Large intestine (tissue), 12 donors: ENCODE measurements at places on chromosomes 12 and 14. TPM values are rescaled to one million over a fixed set of nuclear protein-coding genes. Genes with fewer than 3 reads are reported as not detected.

The IGF1 gene
- polyA plus RNA-seq: 5.4 TPM

The SMOC1 gene
- 0.85 TPM for polyA plus RNA-seq

The C14orf39 gene
- polyA plus RNA-seq: 0.22 TPM

The PTMS gene
- polyA plus RNA-seq: 242 TPM

The SLC2A3 gene
- 26.7 TPM for polyA plus RNA-seq

The PTPRQ gene
- polyA plus RNA-seq: 1.1 TPM

The PITPNM2 gene
- polyA plus RNA-seq: 7.8 TPM

The ZNF740 gene
- polyA plus RNA-seq: 23.7 TPM

The WNT1 gene
- not detected for polyA plus RNA-seq

The C12orf56 gene
- polyA plus RNA-seq: 0.22 TPM

The PLA2G1B gene
- 0.79 TPM for polyA plus RNA-seq

DNA sequence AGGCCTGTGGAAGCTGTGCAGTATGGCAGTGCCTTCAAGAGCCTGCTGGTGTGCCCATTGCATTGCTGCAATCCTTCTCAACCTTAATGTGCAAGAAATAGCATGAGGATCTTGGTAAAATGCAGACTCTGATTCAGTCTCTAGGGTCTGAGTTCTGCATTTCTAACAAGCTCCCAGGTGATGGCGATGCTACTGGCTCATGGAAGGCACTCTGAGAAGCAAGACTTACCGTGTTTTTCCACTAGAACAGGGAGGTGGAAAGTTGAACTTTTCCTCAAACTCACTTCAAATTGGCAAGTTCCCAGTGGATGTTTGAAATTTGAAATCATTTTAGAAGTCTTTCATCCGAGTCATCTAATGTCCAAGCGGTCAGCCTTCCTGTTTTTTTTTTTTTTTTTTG lies 55.5 kb downstream of the MYRFL start:
- no peaks in the 10 kb centered on the region for H3K4me1 ChIP-seq
- no peak for DNase-seq
- no peak overlapping the region for H3K27ac ChIP-seq
- no peak overlapping the region for H3K4me3 ChIP-seq
- H3K36me3 ChIP-seq: peaks cover 11% of the 10 kb centered on the region

DNA sequence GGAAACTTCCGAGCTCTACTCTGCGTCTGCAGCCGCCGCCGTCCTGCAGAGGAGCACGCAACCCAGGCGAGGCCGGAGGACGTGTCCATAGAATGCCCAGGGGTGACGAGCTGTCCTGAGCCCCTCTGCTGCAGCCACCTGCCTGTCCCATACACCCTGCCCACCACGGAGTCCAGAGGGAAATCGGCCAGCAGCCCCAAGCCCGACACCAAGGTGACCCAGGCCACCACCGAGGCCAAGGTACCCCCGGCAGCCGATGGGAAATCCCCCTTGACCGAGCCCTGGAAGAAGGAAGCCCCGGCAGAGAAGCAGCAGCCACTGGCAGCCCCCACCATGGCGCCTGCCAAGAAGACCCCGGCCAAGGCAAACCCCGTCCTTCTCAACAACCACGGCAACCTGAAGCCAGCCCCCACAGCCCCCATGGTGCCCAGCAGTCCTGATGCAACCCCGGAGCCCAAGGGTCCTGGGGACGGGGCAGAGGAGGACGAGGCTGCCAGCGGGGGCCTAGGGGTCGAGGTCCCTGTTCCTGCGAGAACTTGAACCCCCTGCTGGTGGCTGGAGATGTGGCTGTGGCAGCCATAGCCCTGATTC lies 128.7 kb upstream of the C14orf180 start:
- DNase-seq: no peak
- no peak overlapping the region for H3K4me3 ChIP-seq
- no peak overlapping the region for H3K27ac ChIP-seq
- peaks cover 4% of the 10 kb centered on the region for H3K27me3 ChIP-seq
- H3K36me3 ChIP-seq: no peaks in the 10 kb centered on the region
- H3K4me1 ChIP-seq: no peaks in the 10 kb centered on the region

GRCh38 chr14:80385336-80385735 lies 174.0 kb upstream of the DIO2 start:
- no peaks in the 10 kb centered on the region for H3K36me3 ChIP-seq
- DNase-seq: no peak
- no peak overlapping the region for H3K27ac ChIP-seq
- no peaks in the 10 kb centered on the region for H3K4me1 ChIP-seq
- no peak overlapping the region for H3K4me3 ChIP-seq
- no peaks in the 10 kb centered on the region for H3K27me3 ChIP-seq

DNA sequence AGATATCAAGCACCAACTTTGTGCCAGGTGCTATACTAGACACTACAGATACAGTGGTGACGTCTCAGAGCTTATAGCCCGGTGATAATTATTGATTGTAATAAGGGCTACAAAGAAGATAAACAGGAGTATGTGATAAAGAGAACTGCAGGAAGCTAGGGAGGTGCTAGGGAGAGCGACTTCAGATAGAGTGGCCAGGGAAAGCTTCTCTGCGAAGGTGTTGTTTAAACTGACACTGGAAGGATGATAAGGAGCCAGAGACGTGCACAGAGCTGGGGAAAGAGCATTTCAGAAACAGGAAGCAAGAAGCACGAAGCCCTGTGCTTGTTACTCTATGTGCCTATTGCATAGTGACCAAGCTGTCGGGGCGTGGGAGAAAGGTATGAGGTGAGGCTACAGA lies 48.1 kb upstream of the OTX2 start:
- H3K27ac ChIP-seq: peak overlapping the region; percentile 18
- H3K4me1 ChIP-seq: no peaks in the 10 kb centered on the region
- peak; percentile 41 for DNase-seq

DNA sequence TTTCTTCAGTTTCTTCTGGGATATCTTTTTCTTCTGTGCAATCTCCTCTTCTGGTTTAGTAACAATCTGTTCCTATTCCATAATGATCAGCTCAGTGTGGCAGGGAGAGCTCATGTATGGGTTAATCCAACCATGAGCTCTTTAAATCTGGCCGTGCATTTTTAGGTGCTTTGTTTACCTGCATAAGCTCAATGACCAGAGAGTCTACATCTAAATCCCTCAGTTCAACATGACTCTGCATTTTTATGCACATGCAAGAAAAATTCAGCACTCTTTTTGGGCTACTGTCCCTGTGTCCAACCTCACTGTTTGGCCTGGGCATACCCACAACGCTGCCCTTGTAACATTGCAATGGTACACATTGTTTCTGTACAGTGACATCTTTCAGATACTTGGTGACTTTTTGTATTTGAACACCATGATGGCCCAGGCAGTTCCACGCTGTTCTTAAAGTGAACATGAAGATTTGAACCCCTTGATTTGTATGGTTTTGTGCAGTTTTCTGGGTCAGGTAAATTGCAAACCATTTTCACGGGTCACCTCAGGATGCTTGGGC lies 243.3 kb upstream of the SRRM4 start:
- H3K4me1 ChIP-seq: no peaks in the 10 kb centered on the region
- H3K27me3 ChIP-seq: no peaks in the 10 kb centered on the region
- no peak overlapping the region for H3K27ac ChIP-seq

- no peak overlapping the region for H3K4me3 ChIP-seq
- H3K36me3 ChIP-seq: no peaks in the 10 kb centered on the region
- H3K27me3 ChIP-seq: no peaks in the 10 kb centered on the region
- no peak overlapping the region for H3K27ac ChIP-seq
- H3K4me1 ChIP-seq: no peaks in the 10 kb centered on the region
These were observed 436.3 kb downstream of the VRK1 start for GRCh38 chr14:97233319-97233985.

DNA sequence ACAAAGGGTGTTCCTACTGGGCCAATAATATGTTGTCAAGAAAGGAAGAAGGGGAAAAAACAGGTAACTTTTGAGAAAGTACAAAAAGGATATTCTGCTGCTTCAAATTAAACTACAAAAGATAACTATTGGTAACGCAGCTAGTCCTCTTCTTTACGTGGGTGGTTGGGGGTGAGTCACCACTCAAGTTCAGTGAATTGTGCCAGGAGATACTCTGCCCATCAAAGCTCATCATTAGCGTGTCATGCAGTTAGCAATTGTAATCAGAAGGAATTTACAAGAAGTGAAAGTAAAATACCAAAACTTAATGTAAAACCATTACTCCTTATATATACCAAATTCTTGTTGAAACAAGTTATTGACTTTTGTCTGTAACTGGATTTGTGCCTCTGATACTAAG lies 342.0 kb downstream of the NPAS3 start:
- no peak overlapping the region for H3K4me3 ChIP-seq
- DNase-seq: no peak
- H3K27me3 ChIP-seq: no peaks in the 10 kb centered on the region
- no peak overlapping the region for H3K27ac ChIP-seq
- no peaks in the 10 kb centered on the region for H3K4me1 ChIP-seq

GRCh38 chr14:77485901-77486678 lies 12.5 kb downstream of the ISM2 start:
- no peaks in the 10 kb centered on the region for H3K4me1 ChIP-seq
- no peaks in the 10 kb centered on the region for H3K36me3 ChIP-seq
- no peak for DNase-seq
- H3K27ac ChIP-seq: no peak overlapping the region

GRCh38 chr12:74890237-74890599 lies 319.4 kb downstream of the KCNC2 start:
- no peaks in the 10 kb centered on the region for H3K36me3 ChIP-seq
- no peak overlapping the region for H3K4me3 ChIP-seq
- peak overlapping the region; percentile 47 for H3K27ac ChIP-seq
- H3K4me1 ChIP-seq: peaks cover 5% of the 10 kb centered on the region
- no peaks in the 10 kb centered on the region for H3K27me3 ChIP-seq
- DNase-seq: peak; percentile 80

DNA sequence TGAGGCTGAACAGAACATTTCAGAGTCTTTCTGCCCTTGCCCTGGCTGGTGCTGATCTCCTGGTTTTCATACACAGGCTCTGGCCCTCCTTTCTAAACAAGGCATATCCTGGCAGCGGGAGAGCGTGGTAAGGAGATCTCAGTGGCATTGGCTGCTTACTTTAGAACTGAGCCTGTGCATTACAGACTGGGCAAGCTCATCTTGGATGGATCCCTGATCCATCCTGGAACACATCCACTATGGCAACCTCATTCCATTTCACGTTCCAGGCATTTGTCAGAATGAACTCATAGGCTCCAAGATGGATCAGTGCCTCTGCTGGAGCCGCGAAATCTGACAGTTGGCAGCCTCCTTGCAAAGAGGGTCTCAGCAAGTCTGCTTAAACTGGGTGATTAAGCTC lies 224.5 kb upstream of the PELI2 start:
- no peak overlapping the region for H3K4me3 ChIP-seq
- DNase-seq: no peak
- H3K4me1 ChIP-seq: no peaks in the 10 kb centered on the region

GRCh38 chr12:5623411-5623810 lies 191.5 kb downstream of the NTF3 start:
- no peaks in the 10 kb centered on the region for H3K27me3 ChIP-seq
- no peak overlapping the region for H3K4me3 ChIP-seq
- H3K27ac ChIP-seq: no peak overlapping the region

DNA sequence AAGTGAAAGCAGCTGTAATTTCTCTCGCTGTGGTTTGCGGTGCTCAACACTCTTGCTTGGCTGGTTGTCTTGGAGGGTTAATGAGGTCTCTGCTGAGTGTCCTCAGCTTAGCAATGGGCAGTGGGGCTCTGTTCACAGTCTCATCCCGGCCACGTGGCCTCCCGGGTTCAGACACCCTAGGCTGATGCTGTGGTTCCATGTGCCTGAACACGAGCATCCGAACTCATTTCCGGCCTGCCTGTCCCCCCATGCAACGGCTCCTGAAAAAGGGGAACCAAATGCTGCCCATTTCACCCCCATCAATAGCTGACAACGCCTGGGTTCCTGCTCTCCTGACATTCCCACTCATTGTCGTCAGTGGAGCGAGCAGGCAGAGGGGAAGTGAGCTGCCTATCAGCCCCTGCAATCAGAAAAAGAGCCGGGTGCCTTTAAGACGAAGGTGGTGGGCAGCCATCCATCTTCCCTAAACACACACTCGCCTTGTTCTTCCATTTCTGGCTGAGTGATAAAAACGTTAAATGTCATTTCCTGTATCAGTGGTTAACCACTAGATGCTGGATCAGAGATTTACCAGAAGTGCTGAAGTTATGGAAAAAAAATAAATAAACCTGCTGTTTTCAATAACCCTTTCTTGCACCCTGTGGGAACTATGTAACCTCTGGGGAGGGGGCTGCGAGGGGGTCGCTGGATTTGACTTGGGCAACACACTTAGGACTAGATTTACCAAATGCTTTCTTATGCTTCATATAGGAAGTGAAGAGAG lies 60.3 kb upstream of the BCL2L14 start:
- H3K4me1 ChIP-seq: no peaks in the 10 kb centered on the region
- no peaks in the 10 kb centered on the region for H3K27me3 ChIP-seq
- DNase-seq: no peak

DNA sequence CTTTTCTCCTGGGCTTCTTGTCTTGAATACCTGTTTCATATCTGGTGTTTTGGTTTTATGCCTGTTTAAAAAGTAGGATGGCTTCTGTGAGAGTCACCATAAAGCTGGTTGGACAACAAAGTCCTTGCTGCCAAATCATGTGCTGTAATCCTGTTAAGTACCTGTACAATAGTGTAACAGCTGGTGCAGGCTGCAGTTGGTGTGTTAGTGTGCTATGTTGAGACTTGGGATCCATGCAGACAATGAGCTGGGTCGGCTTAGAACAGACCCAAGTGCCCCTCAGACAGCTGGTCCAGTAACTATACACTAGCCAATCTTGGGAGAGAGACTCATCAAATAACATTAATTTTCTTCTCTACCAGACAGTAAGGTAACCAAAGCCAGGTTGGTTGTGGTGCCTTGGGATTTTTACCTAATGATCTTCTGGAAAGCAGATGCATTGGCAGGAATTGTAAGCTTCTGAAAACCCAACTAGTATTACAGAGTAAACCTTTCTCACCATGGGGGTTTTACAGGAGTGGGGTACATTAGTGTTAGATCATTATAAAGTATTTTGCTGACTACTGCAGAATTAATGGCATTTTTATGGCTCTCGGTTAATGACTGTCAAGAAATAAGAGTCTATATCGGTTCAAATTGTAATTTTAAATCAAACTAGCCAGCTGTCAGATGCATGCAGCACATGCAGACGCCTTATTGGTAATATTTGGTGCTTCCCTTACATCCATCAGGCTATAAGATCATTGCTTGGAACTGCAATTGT lies 231.2 kb downstream of the PDZRN4 start:
- H3K27ac ChIP-seq: no peak overlapping the region
- no peak overlapping the region for H3K4me3 ChIP-seq
- no peaks in the 10 kb centered on the region for H3K36me3 ChIP-seq

DNA sequence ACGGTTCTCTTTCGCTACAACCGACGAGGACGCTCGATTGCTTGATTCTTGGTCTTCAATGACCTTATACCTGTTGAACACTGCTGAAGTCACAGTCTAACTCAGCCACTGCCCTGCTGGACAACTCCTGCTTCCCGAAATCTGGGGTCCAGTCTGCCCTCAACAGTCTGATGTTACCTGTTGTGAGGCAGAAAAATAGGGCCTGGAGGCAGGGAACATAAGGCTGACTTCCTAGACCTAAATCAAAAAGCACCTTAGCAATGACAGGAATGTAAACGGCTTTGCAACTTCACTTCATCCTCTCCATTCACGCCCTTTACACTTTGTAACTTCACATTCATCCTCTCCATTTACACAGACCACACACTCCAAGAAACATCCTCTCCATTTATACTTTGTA lies 597 bp upstream of the GLTP start:
- DNase-seq: peak; percentile 42
- peaks cover 28% of the 10 kb centered on the region for H3K4me1 ChIP-seq
- no peaks in the 10 kb centered on the region for H3K36me3 ChIP-seq
- H3K4me3 ChIP-seq: peak overlapping the region; percentile 58
- no peaks in the 10 kb centered on the region for H3K27me3 ChIP-seq
